ENCODE measurements at places on chromosomes 12 and 14.

- DNase-seq = no peak
These were observed 21.3 kb downstream of the SCAF11 start for GRCh38 chr12:45969084-45969483.

- DNase-seq = no peak
These were observed 89.4 kb downstream of the R3HDM2 start for GRCh38 chr12:57341275-57341990.

DNA sequence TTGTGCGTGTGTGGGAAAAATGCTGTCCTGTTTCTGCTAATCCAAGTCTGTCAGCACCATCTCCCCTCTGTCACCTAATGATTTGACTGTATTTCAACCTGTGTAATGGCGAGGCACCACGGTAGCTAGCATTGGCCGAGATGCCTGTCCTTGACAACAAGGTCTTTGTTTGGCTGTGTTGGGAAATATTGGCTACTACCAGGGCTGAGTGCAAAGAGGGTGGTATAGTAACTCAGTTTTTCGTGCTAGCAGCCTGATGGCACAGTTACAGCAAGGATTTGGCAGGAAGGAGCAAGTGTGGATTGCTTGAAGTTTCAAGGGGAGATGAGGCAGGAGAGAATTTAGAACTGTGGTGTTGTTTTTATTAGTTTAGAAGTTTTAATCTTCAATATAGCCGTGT, 440.3 kb upstream of the RGS6 start:
- DNase-seq = no peak

GRCh38 chr12:94170690-94171594, 22.6 kb downstream of the PLXNC1 start:
- no peak for DNase-seq

- DNase-seq = no peak
These were observed 98.5 kb upstream of the RASSF8 start for GRCh38 chr12:25859976-25860375.

- peak; percentile 86 for DNase-seq
These were observed 14.7 kb downstream of the ITGA5 start for GRCh38 chr12:54404061-54405004.

DNA sequence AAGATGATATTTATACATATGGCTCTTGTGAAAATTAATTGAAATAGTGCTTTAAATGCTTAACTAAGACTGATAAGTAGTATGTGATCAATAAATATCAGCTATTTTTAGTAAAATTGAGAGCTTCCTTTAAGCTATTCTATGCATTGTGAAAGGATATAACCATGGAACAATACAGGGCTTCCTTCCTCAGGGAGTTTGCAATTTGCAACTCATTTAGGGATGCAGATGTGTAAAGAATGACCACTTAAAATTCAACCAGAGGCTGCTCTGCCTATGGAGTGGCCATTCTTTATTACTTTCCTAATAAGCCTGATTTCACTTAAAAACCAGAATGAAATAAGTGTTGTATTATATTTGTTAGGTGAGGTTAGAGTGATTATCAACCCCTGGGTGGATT, 103.2 kb upstream of the PRICKLE1 start:
- no peak for DNase-seq

GRCh38 chr14:106347291-106347778, 821.0 kb downstream of the TMEM121 start:
- no peak for DNase-seq

DNA sequence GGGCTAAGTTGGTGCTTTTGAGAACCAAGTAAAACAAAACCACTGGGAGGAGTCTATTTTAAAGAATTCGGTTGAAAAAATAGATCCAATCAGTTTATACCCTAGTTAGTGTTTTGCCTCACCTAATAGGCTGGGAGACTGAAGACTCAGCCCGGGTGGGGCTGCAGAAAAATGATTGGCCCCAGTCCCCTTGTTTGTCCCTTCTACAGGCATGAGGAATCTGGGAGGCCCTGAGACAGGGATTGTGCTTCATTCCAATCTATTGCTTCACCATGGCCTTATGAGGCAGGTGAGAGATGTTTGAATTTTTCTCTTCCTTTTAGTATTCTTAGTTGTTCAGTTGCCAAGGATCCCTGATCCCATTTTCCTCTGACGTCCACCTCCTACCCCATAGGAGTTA, 1.8 kb upstream of the RAB5B start:
- no peak for DNase-seq

- DNase-seq = peak; percentile 50
These were observed 20.5 kb upstream of the GPR132 start for GRCh38 chr14:105085766-105086165.

GRCh38 chr12:98399532-98399931, 115.9 kb upstream of the TMPO start:
- DNase-seq = peak; percentile 75

DNA sequence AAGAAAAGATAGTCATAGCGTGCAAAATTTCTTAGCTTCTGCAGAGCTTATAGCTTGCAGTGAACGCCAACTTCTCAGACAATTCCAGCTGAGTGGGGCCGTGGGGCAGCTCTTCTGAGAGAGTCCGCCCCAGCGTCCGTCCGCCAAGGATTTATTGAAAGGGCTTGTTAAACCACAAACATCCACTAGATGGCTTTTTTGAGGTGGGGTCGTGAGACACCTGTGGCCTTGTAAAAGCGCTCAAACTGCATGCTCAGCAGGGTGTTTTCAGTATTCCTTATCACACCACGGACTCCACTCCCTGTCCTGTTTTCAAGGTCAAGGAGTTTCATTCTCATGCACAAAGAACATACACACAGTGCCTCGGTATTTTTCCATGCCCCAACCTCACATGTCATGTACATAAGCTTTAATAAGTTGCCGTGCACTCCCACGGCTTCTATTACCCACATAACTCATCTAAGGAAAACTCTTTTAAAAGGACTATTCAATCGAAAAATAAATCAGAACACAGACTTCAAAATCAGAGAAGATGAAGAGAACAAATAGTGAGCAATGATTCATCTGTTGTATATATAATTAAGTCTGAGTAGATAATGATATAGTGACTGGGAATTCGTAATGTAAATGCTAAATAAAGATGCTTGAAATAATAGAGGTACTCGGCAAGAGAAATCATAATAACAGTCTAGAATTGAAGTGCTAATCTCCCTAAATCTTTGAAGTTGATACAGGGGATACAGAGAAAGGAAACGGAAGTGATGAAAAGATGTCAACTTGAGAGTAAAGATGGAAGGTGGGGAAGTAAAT, 46.7 kb downstream of the WBP11 start:
- DNase-seq = no peak

DNA sequence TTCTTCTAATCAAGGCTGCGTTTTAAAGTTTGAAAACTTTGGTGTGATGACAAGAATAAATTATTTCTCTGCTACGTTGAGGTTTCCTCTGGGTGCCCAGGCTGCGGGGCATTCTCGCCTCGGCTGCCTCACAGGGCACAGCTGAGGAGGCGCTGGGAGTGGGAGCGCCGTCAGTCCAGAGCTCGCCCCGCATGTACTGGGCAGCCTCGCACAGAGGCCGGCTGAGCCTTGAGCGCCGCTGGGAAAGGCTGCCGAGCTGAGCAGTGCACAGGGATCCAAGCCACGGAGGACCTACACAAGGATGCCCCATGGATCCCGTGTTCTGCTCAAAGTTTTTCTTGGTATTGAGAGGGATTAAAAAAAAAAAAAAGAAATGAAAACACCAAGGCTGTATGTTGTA, 11.6 kb downstream of the RFX4 start:
- DNase-seq = no peak

GRCh38 chr12:50195832-50196231, 28.7 kb upstream of the CERS5 start:
- no peak for DNase-seq

DNA sequence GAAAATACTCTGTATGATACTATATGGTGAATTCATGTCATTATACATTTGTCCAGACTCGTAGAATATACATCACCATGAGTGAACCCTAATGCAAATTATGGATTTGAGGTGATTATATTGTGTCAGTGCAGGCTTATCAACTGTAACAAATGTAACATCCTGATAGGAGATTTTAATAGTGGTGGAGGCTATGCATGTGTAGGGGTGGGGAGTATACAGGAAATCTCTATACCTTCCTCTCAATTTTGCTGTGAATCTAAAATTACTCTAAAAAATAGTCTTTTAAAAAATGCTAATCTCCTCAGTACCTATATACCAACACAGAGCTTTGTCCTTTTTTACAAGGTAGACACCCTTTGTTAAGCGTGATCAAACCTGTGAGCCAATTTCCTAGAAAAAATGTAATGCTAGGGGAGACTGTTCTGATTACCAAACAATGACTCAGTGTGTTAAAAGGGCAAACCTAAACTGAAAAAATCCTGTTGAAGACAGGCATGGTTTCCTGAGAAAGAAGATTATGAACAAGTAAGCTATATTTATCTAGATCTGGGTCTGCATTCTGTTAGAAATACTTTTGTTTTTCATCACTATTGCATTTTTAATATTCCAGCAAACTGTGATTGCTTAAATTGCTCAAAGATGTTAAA, 170.9 kb downstream of the DUSP6 start:
- no peak for DNase-seq

- DNase-seq = no peak
These were observed 255.9 kb downstream of the MSRB3 start for GRCh38 chr12:65534238-65534841.

- DNase-seq = no peak
These were observed 123.9 kb downstream of the PRMT8 start for GRCh38 chr12:3614806-3615466.

DNA sequence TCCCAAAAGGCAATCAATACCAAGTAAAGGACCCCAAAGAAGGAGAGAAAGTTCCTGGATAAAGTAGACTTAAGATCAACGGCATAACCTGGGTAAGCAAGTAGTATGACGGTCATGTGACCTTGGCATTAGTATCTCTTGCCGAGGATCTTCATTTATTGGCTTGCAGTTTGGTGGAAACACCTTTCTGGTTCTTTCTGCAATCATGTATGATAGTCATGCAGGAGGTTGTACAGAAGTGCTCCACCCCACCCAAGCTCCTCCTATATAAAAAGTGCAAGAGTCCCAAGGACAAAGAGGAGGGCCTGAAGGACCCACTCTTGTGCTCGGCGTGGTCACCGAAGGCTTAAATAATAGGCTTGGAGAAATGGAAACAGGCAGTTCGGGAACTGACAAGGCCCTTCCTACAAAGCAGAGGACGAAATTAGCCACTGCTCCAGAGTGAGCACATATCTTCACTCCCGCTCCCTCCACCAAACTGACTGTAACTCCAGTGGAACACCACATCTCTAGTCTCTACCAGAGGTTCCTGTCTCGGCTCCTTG, 750 bp downstream of the CS start:
- no peak for DNase-seq

- DNase-seq = no peak
These were observed 214.1 kb downstream of the DUSP6 start for GRCh38 chr12:89138048-89138852.

- DNase-seq = no peak
These were observed 229.0 kb downstream of the SEC23A start for GRCh38 chr14:38873941-38874612.

GRCh38 chr14:97442363-97442762, 645.2 kb downstream of the VRK1 start:
- peak; percentile 61 for DNase-seq

GRCh38 chr12:105190530-105190929, 45.4 kb downstream of the APPL2 start:
- no peak for DNase-seq

DNA sequence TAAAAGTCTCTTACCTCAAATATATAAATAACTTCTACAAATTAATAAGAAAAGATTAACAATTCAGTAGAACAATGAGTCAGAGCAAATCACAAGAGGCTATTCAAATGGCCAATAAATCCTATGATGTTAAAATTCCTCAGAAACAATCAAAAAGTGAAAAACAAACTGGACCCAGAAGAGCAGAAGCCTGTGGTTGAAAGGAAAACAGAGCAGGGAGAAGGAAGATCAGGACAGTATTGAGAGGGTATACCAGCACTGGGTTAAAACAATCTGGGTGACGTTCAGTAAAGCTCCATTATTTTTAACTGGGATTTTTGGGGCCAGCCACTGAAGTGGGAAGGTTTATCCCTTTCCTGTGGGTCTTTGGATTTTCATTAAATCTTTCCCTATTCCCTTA, 39.7 kb upstream of the PCED1B start:
- DNase-seq = no peak

DNA sequence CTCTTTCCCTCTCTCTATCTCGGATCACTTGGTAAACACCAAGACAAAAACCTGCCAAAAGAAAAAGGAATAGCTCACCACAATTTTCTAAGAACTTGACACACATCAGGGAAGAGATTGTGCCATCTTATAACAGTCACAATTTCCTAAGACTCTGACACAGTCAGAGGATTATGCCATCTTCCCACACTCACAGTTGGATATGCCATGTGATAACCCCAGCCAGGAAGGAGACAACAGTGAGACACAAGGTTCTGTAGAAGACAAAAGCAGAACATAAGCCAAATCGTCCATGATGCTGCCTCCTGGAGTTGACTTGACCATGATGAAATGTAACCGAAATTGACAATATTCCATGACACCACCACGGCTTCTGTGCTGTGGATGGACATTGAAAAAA, 2.8 kb upstream of the CLEC9A start:
- DNase-seq = no peak

DNA sequence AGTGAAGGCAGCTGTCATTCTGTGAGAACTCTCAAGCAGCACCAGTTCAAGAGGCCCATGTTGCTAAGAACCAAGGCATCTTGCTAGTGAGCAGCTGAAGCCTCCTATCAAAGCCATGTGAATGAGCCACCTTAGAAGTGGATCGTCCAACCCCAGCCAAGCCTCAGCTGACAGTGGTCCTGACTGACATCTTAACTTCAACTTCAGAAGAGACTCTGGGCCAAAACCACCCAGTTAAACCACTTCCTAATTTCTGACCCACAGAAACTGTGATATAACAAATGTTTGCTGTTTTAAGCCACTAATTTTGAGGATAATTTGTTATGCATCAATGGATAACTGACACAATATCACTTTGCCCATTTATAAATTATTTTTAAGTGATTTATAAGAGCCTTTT, 256.0 kb downstream of the RPAP3 start:
- DNase-seq = no peak

DNA sequence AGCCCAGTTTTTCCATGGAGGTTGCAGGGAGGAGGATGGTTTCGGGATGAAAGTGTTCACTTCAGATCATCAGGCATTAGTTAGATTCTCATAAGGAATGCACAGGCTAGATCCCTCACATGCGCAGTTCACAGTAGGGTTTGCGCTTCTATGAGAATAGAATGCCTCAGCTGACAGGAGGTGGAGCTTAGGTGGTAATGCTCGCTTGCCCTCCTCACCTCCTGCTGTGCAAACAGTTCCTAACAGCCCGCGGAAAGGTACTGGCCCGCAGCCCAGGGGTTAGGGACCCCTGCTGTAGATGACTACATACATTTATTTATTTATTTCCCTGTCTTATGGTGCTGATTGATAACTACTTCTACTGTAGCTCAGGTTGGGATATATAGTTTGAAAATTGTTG, 93.2 kb downstream of the FBXO33 start:
- DNase-seq = no peak

GRCh38 chr14:45181329-45181728, 45.6 kb downstream of the FANCM start:
- DNase-seq = no peak

- no peak for DNase-seq
These were observed 80.8 kb downstream of the MNAT1 start for GRCh38 chr14:60815371-60815770.

Data from activated CD8-positive, alpha-beta memory T cell treated with anti-CD3 and anti-CD28 coated beads, Interleukin-2, amount 50 U/mL, for 48 hours (primary cell).